Activated CD8-positive, alpha-beta memory T cell treated with anti-CD3 and anti-CD28 coated beads, Interleukin-2, amount 50 U/mL, for 4 hours (primary cell): ENCODE measurements at places on chromosomes 1 and 21.

GRCh38 chr1:212355230-212355969 lies 59.3 kb downstream of the PACC1 start:
- no peak for DNase-seq

- DNase-seq, result no peak
Measured at GRCh38 chr1:151314137-151314875, 12.9 kb downstream of the PI4KB start.

- DNase-seq, result no peak
Measured at GRCh38 chr1:215475796-215476481, 91.2 kb upstream of the KCTD3 start.

DNA sequence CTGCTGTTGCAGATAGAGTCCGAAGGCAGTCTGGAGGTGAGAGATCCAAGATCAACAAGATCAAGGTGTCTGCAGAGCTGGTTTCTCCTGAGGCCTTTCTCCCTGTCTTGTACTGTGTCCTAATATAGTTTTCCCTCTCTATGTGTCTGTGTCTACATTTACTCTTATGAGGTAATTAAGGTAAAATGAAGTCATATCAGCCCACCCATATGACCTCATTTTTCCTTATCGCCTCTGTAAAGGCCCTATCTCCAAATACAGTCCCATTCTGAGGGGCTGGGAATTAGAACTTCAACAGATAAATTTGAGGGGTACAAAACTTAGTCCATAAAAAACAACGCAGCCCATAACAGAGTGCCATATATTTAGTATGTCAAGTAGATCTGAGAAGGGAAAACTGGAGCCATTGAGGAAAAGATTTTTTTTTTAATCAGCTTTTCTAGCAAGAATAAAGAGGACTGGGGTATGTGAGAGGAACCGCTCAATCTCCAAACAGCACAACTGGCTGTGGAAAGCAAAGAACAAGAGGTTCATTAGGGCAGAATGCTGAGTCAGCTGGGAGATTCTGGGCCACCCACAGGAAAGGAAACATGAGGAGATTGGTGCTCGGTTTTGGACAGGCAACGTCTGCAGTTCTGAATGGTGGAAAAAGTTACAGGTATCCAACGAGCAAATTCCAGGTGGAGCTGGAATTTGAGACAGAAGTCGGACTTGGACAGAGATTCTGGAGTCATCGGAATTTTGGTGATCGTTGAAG lies 65.7 kb downstream of the MAP3K21 start:
- no peak for DNase-seq

DNA sequence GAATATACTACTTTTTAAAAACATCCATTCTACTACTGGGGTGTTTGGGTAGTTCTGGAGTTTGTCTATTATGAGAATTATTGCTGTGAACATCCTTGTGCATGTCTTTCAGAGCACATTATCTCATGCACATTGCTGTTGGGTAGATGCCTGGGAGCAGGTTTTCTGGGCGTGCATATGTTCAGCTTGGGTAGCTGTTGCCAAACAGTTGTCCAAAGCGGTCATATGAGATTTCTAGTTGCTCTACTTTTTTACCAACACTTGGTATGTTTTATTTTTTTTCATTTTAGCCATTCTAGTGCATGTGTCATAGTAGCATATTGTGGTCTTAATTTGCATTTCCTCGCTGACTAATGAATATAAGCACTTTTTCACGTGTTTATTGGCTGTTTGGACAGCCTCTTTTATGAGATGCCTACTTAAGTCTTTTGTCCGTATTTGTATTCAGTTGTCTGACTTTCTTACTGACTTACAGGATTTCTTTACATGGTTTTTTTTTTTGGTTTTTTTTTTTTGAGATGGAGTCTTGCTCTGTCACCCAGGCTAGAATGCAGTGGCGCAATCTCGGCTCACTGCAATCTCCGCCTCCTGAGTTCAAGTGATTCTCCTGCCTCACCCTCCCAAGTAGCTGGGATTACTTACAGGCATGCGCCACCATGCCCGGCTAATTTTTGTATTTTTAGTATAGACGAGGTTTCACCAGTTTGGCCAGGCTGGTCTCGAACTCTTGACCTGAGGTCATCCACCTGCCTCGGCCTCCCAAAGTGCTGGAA lies 18.1 kb downstream of the ZDHHC18 start:
- no peak for DNase-seq

DNA sequence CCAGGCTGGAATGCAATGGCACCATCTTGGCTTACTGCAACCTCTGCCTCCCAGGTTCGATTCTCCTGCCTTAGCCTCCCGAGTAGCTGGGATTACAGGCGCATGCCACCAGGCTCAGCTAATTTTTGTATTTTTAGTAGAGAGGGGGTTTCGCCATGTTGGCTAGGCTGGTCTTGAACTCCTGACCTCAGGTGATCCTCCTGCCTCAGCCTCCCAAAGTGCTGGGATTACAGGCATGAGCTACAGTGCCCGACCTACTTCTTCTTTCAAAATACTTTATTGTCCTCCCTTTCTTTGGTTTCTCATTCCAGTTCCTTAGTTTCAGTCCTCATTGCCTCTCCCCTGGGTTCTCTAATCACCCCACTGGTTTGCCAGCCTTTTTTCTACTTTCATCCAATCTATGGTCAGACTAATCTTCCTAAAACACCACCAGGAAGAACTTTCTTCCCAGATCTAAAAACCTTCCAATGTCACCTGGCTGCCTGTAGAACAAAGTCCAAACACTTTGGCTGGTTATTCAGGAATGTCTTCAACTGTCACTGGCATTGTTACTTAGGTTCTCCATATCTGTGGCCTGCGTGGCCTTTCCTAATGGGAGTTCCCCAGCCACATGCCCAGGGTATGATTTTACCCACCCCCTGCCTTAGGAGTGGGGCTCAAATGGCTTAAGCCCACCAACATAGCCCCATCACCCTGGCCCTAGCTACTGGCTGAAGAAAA lies 29.0 kb upstream of the SLC30A1 start:
- DNase-seq, result no peak

GRCh38 chr1:117339866-117340700 lies 27.2 kb upstream of the MAN1A2 start:
- no peak for DNase-seq

DNA sequence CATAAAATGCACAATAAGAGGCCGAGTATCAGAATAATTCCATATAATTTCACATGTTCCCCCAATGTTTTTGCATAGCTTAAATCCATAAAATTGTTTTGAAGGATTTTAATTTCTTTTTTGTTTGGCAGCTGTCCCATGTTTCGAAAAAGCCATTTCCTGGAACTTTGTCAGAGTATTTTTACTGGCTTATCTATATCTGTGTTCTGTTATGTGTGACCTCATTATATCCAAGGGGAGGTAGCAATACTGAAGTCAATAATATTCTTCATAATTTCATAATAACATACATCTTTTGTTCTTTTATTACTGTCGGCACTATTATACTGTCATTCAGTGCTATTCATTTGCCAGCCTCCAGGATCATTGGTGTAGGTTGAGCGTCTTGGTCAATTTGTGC lies 9.4 kb upstream of the BACH1 start:
- DNase-seq, result no peak

GRCh38 chr1:88985032-88985431 lies 7.4 kb downstream of the KYAT3 start:
- DNase-seq, result no peak

- DNase-seq, result no peak
Measured at GRCh38 chr1:201038186-201038876, 14.8 kb upstream of the KIF21B start.

- no peak for DNase-seq
Measured at GRCh38 chr1:3902111-3902511, 2.0 kb upstream of the C1orf174 start.

DNA sequence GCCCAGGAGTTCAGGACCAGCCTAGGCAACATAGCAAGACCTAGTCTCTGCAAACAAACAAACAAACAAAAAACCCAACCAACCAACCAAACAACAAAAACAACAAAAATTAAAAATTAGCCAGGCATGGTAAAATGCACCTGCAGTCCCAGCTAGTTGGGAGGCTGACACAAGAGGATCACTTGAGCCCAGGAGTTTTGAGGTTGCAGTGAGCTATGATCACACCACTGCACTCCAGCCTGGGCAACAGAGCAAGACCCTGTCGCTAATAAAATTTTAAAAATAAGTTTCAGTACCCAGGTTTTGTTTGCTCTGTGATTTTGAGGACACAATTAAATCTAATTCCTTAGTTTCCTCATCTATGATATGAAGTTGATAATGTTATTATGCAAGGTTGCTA lies 201.3 kb downstream of the SLC45A1 start:
- no peak for DNase-seq

DNA sequence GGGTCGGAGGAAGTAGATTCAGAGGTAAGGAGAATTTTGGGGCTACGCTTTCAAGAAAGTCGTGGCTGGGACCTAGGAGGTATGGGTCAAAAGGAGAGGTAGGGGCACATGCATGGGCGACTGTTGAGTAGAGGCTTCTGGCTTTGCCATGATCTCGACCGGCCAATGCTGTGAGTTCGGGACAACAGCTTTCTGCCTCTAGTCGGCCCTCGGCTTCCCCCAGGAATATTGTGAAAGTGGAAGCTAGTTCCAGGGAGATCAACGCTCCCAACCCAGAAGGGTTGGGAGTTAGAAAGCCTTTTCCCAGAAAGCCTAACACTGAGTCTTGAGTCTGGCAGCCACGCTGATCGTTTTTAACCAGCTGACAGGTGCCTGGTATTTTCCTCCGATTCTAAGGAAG lies 69.0 kb downstream of the ZNF678 start:
- DNase-seq, result no peak

- DNase-seq, result no peak
Measured at GRCh38 chr1:219463636-219464035, 149.3 kb downstream of the ZC3H11B start.

GRCh38 chr1:12016182-12016581 lies 3.1 kb upstream of the MIIP start:
- no peak for DNase-seq

GRCh38 chr1:189524501-189524900 lies 953.2 kb downstream of the BRINP3 start:
- DNase-seq, result no peak

DNA sequence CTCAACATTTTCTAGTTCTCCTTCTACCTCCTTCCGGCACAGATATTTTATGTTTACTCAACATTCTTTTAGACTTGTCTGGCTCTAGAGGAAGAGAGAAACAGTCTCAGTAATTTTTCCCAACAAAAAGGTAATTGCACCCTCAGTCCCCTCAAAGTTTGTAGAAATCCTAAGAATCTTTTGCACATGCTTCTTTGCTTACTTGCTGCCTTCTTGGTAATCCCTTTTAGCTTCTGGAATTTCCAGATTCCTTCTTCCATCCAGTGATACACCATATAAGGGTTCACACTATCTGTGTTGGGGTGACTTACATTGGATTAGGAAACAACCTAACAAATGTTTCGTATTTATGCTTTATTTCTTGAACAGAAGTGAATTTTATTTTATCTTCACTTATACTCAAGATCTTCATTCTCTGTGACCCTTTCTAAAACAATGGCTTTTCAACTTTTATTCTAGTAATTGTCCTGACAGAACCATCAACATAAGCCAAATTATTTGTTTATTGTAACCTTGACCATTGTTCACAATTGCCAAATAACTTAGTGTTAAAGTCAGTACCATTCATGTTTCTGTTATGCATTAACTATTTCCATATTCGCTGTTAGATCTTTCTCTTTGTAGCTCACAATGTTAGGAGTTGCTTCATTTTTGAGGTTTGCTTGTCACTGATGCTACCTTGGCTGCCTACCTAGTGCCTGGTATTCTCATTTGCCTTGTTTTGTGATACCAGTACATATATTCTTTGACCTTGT lies 238.1 kb downstream of the HMCN1 start:
- no peak for DNase-seq

GRCh38 chr1:184417916-184418315 lies 31.1 kb downstream of the C1orf21 start:
- no peak for DNase-seq

- no peak for DNase-seq
Measured at GRCh38 chr1:162562470-162562828, 927 bp downstream of the UAP1 start.

GRCh38 chr1:59409549-59409948 lies 112.7 kb downstream of the FGGY start:
- no peak for DNase-seq

DNA sequence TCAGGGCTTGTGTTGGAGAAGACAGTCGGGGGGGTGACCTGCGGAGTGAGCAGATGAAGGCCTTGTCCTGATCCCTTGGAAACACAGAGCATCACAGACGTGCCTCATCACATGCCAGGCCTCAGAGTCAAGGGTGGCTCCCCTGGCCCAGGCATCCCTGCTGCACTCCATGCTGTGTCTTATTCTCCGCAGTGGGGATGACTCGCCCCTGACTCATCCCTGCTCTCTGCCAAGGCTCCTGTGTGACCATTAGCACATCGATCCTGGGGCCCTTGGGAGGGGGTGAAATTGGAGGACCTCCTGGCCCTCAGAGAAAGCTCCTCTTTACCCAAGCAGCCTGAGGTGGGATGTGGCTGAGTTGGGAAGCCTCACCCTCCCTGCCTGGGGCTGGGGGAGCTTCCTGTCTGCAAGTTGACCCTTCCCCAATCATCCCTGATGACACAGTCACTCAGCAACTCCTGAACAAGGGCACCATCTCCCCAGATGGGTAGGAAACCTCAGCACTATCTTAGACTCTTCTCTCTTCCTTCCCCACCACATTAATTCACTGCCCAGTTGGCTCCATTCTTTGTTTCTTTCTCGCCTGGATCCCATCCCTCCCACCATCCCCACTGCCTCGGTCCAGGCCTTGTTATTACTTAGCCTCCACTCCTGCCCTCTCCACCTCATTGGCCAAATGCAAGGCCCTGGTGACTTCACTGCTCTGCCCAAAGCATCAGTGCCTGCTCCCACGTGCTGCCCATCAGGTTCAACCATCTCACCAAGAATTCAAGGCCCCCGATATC lies 74.6 kb downstream of the CAMK2N1 start:
- no peak for DNase-seq
